Cerebellum (tissue), 4 donors: ENCODE measurements at places on chromosomes 5 and 9.

DNA sequence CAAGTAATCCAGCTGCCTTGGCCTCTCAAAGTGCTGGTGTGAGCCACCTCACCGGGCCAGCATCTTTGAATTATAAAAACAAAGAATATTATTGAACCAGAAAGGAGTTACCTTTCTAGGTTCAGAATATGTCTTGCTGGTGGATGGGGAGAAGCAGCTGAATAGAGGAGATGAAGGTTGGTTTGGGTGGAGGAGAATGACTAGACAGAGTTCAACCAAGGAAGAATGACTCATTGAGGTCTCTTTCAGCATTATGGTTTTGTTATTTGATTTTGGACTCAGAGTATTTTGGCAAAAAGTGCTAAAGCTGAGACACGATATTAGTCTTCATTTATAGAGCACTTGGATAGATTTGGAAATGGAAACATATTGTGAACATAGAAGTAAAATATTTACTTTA lies 75.2 kb upstream of the MPDZ start:
- DNase-seq: no peak

DNA sequence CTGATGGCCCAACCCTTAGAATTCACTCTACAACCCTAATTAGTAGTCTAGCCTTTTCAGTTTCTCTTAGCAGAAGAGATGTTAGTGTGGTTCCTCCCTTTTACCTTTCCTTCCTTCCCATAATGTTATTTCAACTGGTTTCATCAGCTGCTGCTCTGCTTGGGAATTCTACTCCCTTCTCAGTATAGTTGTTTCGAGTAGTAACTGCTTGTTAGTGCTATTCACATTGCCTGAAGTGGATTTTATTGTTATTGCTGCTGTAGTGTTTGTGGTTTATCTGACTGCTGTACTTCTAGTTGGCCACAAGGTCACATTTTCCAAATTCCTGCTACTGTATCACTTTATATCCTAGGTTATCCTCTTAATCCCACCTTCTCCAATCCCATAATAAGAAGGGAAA lies 29.7 kb downstream of the SMIM15 start:
- no peak for DNase-seq

DNA sequence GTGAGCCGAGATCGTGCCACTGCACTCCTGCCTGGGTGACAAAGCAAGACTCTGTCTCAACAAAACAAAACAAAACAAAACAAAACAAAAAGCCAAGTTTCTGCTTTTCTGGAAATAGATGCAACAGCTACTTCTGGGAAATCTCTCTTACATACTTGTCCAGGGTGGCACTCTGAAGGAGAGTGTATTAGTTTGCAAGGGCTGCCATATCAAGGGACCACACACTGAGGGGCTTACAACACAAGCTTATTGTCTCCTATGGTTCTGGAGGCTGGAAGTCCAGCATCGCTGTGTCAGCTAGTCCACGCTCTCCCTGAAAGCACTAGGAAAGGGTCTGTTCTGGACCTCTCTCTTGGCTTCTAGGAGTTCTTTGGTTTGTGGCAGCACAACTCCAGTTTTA lies 277.9 kb upstream of the WWC1 start:
- DNase-seq: no peak

- no peak for DNase-seq
Measured at GRCh38 chr9:15268782-15269181, 38.2 kb downstream of the TTC39B start.

GRCh38 chr9:76658510-76659231 lies 105.6 kb upstream of the PCA3 start:
- no peak for DNase-seq

DNA sequence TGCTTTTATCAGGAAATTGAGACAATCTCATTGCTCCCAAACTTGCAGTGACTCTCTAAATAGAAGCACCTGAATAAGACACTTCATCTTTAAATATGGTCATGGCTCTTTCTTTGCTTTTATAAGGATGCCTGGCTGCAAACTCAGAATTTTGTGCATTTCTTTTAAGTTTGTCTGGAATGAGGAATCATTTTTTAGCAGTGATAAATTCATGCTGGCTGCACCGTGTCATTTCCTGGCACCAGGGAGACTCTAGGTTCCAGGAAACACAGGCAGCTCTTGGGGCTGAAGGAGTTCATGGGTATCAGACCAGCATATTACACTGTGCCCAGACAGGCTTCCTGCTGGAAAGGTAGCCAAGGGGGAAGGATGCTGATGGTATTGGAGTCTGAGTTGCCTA lies 109.9 kb downstream of the NUDT12 start:
- DNase-seq: no peak

DNA sequence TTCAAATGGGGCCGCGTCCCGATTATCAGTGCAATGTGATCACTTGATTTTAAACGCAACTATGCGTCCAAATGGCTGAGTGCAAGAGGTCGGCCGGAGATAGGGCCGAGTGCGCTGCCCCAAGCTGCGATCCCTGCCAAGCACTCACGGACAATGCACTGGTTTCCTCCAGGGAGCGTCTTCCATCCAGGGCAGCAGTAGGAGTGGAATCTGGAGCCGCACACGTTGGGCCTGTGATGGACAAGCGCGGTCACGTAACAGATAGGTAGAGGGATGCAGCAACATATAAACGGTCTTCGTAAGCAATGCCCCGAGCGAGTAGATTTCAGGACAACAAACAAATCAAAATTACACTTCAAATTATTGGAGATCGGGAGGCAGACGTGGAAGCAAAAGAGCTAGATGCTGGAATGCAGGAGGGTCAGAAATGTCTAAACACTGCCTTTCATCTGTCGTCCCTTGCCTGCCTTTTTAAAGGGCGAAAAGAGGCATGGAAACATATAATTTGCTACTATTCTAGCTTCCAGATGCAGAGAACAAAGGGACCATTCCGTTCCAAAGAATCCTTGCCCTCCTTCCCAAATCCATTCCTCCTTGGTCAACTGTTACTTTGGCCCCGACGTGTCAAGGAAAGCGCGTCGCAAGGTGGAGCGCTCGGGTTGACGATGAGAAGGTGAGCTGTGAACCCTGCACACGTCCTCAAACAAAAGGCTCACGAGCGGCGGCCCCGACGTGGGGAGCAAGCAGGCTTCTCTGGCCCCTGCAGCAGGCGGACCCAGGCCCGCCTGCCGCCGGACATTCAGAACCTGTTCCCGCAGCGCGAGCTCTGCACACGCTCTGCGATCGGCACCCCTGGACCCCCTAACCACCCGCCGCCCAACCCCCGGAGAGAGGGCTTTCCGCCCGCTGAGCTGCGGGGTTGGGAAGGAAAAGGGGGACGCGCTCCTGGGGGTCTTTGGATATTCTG lies 1.5 kb downstream of the FBN2 start:
- DNase-seq: no peak

DNA sequence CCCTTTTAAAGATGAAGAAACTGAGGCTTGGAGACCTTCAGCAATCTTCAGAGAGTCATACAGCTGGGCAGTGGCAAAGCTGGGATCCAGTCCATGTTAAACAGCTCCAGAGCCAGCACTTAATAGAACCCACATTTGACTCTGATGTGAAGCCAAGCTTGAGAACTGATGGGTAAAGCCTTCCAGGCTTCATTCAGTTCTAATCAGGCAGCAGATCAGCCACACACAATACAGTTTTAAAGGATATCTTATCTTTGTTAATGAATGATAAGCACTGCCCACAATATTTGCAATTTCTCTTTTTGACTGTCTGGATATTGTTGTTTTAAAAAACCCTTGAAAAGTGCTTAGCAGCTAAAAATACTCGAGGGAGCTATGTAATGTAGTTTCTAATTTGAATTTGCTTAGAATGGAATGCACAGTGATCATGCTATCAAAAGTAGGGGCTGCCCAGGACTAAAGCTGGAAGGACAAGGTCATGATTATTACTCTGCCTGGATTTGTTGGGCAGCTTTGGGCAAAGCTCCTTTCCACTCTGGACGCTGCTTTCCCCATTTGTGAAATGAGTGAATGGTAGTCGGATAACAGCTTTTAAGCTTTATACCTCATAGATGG lies 31.3 kb upstream of the HTR4 start:
- no peak for DNase-seq

DNA sequence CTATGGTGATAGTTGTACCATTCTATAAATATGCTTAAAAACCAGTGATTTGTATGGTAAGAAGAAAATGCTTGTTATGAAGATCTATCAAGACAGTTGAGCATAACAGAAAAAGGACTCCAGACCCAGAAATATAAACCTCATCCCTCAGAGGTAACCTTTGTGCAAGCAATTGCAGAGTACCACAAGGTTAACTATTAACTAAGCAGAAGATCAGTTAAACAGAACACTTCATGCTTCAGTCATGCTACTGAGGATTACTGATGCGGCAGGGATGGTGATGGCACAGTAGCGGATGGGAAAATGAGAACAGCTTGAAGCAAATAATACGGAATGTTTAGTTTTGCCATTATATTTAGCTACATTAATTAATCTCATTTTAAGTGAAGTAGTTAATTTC lies 45.5 kb downstream of the IARS1 start:
- no peak for DNase-seq

DNA sequence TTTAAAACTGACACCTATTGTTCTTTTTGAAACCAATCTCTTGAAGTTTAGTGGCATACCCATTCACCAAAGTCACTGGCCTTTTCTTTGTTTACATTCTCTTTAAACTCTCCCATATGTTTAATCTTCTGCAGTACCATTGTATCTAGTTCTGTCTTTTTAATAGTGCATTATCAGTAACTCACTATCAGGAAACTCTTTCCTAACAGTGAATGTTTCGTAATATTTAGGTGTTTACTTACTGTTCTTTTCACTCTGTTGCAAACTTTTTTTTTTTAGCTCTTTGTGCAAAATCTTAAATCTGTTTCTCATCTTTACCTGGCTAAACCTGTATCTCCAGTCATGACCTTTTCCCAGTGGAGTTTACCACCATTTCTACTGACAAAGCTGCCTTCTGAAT lies 17.2 kb downstream of the SMAD5 start:
- no peak for DNase-seq

- no peak for DNase-seq
Measured at GRCh38 chr9:27109621-27110020, 596 bp downstream of the TEK start.

GRCh38 chr9:135948968-135949367 lies 12.2 kb downstream of the UBAC1 start:
- no peak for DNase-seq

DNA sequence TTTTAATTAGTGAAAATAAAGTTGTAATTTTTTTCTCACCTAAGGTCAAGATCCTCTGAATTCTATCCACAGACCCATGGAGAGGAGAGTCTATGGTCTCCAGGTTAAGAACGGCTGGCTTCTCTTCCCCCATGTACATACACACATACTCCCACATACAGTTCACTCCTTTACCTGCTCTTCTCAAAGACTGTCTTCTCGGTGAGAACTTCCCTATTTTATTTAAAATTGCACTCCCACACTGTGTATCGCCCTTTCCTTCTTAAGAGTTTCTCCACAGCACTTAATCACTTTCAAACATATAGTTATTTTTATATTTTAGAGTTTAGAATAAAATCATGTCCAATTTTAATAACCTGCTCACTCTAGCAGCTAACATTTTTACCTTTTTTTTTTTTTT lies 3.6 kb upstream of the JADE2 start:
- DNase-seq: no peak

- DNase-seq: no peak
Measured at GRCh38 chr5:30197662-30198061, 995.8 kb upstream of the CDH6 start.

- no peak for DNase-seq
Measured at GRCh38 chr5:148808864-148809642, 17.4 kb upstream of the ADRB2 start.

GRCh38 chr5:87845734-87846133 lies 422.9 kb downstream of the TMEM161B start:
- no peak for DNase-seq

DNA sequence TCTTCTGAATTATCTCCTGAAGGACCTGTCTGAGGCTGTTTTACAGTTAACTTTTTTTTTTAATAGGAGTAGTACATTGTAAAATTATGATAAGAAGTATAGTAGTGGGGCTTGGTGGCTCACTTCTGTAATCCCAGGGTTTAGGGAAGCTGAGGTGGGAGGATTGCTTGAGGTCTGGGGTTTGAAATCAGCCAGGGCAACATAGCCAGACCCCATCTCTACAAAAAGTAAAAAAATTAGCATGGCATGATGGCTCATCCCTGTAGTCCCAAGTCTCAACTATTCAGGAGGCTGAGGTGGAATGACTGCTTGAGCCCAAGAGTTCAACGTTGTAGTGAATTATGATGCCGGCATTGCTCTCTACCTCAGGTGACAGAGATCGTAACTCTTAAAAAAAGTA lies 7.0 kb downstream of the IPO11 start:
- no peak for DNase-seq

DNA sequence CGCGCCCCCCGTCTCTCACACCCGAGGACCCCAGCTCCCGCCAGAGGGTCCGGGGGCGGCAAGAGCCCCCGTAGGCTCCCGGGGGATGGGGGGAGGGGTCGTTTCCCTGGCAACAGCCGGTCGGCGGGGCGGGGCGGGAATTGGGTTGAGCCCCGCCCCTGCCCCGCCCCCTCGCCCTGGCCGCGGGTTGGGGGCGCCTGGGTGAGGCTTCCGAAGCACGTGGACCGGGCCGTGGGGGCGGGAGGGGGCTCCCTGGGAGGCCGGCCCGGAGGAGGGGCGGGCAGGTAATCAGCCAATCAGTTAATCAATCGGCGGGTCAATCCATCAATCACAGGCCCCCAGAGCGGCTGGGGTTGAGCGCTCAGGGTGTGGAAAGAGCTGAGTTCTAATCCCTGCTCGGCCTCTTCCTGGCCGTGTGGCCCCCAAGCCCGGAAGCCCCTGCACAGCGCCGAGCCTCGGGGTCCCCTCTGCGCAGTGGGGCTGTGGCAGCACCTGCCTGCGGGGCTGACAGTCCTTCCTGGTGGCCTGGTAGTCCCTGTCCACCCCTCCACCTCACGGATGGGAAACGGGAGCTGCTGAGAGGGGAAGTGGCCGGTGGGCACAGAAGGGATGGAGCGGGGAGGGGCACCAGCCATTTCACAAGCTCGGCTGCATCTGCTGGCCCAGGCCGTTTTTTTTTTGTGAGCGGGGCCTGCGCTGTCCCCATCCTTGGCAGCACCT lies 174.2 kb upstream of the IER5L start:
- no peak for DNase-seq

DNA sequence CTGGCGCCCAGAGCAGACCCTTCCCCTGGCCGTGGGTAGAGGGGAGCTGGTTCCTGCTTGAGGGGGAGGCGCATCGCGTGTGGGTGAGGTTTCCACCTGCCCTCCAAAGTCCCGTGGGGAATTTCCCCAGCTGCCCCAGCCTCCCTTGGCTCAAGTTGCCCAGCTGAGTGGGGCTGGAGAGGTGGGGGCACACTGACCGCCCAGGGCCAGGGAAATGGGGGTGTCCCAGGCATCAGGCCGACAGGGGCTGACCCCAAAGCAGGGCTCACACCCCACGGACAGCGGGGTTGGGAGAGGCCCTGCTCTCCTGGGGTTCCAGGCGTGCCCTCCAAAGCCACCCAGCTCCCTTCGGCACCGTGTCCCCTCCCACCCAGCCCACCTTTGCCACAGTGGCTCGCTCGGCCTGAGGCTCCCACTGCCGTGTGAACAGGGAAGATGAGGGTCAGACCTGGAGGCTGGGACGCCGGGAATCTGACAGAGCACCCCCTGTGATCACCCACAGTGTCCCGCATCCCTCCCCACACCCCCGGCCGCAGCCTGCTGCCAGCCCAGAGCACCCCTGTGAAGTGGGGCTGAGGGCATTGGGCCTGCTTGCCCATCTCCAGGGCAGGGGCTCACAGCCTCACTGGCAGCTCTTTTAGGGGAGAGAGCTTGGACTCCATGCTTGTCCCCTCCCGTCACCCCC lies 933 bp upstream of the EGFL7 start:
- no peak for DNase-seq

GRCh38 chr9:11577522-11577921 lies 964.7 kb upstream of the PTPRD start:
- no peak for DNase-seq

- DNase-seq: no peak
Measured at GRCh38 chr5:148934895-148935400, 108.5 kb downstream of the ADRB2 start.

- no peak for DNase-seq
Measured at GRCh38 chr5:86439593-86440110, 178.1 kb upstream of the COX7C start.
